ENCODE measurements at places on chromosomes 3 and 15.
A peak's percentile ranks its signal among the peaks of the same experiment; 100 is the strongest.

- DNase-seq, result no peak
Observed at GRCh38 chr3:16067837-16068471, 106.5 kb upstream of the GALNT15 start.

GRCh38 chr3:170603770-170604510 lies 18.1 kb upstream of the SLC7A14 start:
- DNase-seq, result no peak

DNA sequence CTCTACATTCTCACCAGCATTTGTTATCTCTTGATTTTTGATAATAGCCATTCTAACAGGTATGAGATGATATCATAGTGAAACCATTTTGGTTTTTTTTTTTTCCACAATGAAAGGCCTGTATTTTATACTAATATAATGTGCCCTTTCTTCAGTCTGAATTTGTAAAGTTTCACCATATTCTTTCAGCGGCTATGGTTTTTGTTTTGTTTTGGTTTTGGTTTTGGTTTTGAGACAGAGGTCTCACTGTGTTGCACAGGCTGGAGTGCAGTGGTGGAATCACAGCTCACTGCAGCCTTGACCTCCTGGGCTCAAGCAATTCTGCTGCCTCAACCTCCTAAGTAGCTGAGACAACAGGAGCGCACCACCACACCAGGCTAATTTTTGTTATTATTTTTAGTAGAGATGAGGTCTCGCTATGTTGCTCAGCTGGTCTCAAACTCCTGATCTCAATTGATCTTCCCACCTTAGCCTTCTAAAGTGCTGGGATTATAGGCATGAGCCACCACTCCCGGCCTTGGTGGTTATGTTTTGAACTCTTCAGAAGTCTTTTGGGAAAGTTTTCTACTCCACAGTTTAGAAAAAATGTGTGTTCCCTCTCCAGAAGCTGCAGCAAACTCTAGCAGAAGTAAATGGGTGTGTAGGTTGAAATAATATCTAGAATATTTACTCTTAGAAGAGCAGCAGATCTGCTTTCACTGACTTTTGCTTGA lies 110.2 kb upstream of the UMPS start:
- DNase-seq, result peak; percentile 38

DNA sequence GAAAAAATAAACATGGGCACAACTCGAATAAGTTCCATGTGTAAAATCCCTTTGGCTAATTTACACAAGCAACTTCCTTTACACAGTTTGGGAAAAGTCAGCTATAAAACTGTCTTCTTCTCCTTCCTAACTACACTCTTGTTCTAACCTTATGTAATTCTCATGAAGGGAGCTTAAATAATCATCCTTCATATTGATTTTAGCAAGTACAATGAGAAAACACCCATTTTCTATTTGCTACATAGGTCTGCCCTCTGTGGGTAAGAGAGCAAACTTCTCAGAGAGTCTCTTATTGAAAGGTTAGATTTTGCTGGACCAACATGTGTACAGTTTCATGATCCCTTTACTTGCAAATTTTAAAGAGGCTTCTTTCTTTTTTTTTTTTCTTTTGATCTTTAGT lies 398.5 kb downstream of the ROBO1 start:
- no peak for DNase-seq

DNA sequence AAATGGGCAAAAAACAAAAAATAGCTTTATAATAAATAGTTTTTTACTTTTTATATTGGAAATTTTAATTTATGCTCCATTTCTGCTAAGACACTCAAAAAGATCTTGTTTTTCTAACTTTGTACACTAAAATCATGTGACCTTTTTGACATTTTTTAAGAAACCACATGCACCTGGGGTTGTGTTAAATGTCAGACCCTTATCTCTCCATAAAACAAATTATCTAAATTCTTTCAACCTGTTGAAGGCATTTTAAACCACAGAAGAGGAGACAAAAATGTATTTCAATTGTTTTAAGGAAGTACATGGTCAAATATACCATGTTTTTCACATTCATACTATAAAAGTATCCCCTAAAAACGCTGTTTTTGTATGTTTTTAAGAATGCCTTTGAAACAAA lies 29.2 kb downstream of the IFT80 start:
- no peak for DNase-seq

GRCh38 chr3:14343338-14344112 lies 58.9 kb upstream of the SLC6A6 start:
- DNase-seq, result no peak

DNA sequence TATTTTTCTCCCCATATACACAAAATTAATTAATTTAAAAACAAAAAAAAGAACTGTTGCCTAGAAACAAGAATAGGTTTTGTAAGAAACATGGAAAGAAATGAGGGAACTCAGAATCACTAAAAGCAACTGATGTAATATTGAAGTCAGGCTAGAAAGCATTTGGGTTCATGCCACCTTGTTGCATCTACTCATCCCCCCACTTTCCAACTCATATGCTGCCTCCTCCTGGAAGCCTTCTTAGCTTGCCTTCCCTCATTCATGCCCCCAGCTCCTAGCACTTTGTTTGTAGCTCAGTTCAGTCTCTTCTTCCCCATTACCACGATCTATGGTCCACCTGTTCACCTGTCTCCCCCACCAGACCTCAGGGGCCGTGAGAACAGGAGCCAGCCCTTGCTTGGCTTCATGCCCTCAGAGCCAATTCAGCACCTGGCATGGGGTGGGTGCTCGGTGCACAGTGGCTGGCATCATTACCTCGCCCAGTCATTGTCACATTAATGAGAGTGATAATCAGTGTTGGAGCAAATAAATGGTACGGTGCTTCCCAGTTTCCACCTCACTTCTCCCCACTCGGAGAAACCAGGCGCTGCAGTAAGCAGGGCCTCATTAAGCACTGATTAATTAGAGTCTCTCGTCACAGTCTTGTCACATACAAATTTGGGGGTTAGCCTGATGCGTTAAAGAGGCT lies 62.4 kb upstream of the SLC6A1 start:
- no peak for DNase-seq

DNA sequence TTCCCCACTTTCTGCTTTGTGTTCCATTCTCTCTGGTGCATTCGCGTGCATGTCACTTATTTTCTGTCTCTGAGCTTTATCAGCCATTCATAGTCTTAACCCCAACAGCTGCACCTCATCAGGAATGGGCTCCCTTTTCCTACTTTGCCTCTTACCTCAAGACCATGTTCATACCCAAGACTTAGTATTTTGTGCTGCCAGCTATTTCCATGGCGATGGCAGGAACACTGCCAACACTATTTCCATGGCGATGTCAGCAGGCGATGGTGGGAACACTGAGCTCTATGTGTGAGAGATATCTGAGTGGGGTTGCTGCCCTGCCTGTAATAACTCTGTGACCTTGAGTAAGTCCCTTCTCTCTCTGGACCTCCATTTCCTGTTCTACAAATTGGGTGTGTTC lies 5.5 kb downstream of the ZNF35 start:
- DNase-seq, result no peak

- DNase-seq, result peak; percentile 50
Observed at GRCh38 chr3:30012941-30013543, 593.4 kb upstream of the TGFBR2 start.

DNA sequence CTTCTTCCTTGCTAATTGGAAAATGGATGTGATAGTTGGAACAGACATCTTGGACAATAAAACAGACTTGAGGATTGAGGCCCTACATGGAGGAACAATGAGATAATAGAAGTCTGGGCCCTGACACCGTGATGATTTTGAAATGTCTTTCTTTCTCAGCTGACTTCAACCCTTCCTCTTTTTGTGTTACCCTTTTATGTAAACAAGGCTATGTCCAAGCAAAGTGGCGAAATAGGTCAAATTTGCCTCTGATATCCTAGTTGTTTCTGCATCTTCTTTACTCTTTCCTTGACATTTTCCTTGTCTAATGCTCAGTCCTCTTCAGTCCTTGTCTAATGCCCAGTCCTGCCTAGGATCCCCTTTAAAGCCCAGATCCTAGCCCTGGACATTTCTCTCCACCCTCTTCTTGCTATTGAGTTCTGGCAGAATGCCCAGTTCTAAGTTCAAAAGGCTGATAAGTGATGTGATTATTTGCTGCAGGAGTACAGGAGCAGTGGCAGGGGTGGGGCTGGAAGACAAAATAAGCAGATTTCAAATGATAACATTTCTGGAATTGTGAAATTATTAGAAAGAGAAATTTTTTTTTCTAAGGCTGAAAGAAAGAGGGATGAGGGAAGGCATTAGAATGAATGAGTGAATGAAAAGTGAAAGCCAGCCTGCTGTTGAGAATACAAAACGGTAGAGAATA lies 6.5 kb upstream of the VPS8 start:
- peak; percentile 88 for DNase-seq

GRCh38 chr3:195079636-195080035 lies 191.3 kb downstream of the XXYLT1 start:
- DNase-seq, result no peak

DNA sequence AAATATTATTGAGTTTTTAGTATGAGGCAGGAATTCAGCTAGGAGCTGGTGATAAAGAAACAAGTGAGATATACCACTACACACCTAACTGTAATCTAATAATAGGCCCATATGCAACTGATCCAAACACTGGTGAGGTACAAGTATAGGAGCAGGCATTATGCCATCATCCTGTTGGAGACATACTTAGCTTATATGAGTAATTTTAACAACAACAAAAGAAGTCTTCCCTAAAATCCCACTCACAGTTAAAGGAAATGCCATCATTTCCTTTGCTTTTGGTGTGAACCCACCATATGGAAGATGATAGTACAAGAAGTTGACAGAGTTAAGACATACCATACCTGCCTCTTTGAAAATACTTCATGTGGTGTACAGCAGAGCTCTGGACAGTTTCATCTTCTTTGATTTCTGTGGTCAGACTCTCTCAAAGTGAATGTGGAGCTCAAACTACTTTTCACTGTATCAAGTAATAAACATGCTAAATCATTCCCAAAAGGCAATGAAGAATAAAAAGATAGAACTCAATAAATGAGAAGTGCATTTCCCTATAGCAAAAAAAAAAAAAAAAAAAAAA lies 85.5 kb downstream of the CD200R1L start:
- DNase-seq, result no peak

- DNase-seq, result no peak
Observed at GRCh38 chr15:45401665-45402161, 23.4 kb upstream of the GATM start.

DNA sequence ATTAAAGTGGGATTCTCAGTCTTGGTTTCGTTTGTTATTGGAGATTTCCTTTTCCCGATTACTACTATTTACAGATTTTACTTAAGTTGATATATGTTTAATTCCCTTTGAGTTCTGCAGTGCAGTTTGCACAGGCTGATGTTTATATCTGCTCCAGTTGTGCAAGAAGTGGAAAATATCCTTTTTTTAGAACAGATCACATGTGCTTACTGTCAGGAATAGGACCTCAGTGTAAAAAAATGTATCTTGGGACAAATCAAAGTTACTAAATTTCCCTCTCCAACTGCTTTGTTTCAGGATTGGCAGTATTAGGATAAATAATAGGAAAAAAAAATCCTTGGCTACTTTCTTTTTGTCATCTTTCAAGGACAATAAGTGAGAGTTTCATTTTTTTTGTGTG lies 6.9 kb downstream of the MITF start:
- no peak for DNase-seq

DNA sequence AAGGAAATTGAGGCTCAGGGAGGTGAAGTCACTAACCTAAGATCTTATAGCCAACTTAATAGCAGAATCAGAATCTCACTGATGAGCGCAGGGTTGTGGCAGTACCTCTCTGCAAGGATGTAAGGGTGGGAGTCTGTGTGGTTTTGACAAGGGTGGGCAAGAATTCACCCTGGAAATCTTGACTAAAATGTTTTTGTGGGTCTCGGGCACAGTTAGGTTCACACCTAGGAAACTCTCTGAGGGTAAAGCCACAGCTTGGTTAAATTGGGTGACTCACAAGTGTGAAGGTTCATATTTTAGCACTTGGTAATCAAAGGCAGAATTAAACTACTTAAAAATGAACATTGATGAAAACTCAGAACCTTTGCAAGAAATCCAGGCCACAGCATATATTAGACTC lies 178.2 kb upstream of the EOMES start:
- DNase-seq, result no peak

GRCh38 chr15:35986191-35986721 lies 440.3 kb upstream of the DPH6 start:
- DNase-seq, result no peak

DNA sequence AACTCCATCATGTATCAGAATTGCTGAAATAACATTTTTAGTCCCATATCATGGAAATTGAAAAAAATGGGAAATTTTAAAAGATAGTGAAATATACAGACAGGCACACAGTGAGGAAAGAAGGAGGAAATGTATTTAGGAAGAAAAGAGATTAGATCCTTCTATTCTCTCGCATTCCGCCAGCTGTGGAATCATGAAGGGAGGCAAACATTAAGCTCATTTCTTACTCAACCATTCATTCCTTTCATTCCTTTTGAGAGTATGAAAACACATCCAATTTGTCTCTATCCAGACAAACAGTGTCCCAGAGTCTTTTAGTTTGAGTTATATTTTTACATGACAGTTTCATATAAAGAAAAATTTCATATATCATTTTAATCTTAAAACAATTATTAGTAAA lies 52.5 kb upstream of the KCNMB2 start:
- DNase-seq, result no peak

DNA sequence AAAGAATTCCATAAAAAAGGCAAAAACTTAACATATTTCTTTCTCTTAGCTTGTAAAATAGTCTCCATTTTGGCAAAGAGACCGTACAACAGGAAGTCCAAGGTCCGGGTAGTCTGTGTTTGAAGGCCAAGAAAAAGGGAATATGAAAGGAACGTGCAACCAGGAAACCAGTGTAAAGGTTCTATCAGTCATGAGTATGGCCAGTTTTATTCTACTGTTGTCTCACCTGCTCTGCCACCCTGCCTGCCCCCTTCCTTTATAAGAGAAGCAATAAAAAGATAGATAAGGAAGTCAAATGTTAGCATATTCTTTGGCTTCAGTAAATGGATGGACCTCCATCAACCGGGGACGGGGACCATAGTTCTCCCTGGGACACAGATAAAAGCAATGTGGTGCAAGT lies 370.6 kb upstream of the ROBO2 start:
- no peak for DNase-seq

- no peak for DNase-seq
Observed at GRCh38 chr3:124567179-124567578, 163.1 kb upstream of the UMPS start.

DNA sequence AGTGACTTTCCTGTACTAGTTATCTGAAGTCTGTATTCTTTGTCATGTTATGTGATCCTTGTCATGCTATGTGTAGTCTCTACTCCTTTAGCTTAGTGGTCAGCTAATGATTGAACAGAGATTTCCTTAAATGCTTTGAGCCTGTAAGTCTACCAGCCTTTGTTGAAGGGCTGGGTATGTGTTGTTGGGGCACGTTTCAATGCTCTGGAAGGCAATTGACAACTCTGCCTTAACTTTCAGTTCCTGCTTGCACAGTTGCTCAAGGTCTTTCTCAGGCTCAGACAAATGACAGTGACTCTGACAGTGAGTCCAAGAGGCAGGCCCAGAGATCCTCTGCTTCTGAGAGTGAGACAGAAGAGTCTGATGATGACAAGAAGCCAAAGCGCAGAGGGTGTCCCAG lies 89.3 kb downstream of the CHD2 start:
- DNase-seq, result peak; percentile 14

- no peak for DNase-seq
Observed at GRCh38 chr15:57994221-57995049, 71.1 kb downstream of the ALDH1A2 start.

Measured in inflammatory macrophage treated with lipopolysaccharide for 1 hour (primary cell).